ENCODE measurements at places on chromosomes 11 and 22.

DNA sequence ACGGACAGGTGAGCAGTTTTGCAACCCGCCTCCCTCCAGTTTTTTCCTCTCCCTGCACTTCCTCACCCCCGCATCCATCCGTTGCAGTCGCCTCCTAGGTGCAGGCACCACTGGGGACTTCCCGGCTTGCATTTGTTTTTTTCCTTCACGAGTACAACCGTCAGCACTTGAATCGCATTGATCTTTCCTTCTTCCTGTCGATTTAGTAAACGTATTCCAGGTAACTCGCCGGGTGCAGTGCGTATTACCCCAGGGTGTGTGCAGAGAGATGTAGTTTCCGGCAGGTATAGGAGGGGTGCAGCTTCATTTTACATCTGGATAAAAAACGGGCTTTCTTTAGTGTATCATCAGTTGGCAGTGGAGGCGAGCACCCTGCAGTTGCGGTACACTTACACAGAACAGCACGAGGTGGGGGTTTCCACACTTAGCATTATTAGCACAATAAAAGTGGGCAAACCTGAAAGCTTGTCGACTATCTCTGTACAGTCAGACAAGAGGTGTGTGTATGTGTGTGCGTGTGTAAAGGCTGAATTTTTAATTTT lies at the start of gene SORL1-AS1:
SORL1-AS1 (minus strand) TSS at position 359 of the 542 bp plus-strand sequence.
- DNase-seq, result no peak

GRCh38 chr22:50581950-50582492 lies 628 bp downstream of the CHKB start:
- no peak for DNase-seq

GRCh38 chr11:36092314-36093030 lies 148.6 kb downstream of the LDLRAD3 start:
- DNase-seq, result no peak

- no peak for DNase-seq
Observed at GRCh38 chr22:42077486-42078125, 1.9 kb upstream of the SMDT1 start.

- no peak for DNase-seq
Observed at GRCh38 chr11:35826949-35827348, 116.9 kb upstream of the LDLRAD3 start.

GRCh38 chr11:88318017-88318416 lies 19.5 kb downstream of the CTSC start:
- no peak for DNase-seq

DNA sequence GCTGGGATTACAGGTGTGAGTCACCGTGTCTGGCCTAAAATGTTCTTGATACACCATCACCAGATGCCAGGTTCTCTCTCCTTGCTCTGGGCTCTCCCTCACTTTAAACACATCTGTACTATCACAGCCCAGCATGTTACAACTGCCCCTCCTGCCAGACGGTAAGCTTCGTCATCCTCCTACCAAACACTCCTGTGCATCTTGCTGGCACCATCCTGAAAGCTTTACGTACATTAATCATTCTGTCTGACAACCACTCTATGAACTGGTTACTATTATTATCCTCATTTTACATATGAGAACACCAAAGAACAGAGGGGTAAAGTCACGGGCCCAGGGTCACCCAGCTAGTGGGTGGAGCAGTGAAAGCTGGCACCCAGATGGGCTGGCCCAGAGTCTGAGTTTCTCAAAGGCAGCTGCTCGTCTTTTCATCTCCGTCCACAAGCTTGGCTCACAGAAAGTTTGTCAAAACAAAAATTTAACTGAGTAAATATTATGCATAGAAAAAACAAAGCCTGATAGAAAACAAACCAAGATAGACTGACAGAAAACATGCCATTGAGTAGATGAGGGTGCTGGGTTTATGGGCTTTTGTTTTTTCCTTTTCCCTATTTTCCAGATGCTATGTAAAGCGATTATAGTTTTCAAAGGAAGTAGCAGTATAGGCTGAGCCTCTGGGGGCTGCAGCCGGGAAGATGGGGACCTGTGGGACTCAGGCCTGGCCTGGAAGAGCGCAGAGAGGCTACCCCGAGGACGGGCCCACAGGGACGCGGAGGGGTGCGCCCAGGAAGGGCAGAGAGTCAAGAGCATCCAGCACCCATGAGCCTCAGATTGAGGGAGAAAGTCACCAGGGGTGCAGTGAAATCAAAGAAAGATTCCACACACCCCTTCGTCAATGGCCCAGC lies 9.5 kb downstream of the PLA2G6 start:
- no peak for DNase-seq

DNA sequence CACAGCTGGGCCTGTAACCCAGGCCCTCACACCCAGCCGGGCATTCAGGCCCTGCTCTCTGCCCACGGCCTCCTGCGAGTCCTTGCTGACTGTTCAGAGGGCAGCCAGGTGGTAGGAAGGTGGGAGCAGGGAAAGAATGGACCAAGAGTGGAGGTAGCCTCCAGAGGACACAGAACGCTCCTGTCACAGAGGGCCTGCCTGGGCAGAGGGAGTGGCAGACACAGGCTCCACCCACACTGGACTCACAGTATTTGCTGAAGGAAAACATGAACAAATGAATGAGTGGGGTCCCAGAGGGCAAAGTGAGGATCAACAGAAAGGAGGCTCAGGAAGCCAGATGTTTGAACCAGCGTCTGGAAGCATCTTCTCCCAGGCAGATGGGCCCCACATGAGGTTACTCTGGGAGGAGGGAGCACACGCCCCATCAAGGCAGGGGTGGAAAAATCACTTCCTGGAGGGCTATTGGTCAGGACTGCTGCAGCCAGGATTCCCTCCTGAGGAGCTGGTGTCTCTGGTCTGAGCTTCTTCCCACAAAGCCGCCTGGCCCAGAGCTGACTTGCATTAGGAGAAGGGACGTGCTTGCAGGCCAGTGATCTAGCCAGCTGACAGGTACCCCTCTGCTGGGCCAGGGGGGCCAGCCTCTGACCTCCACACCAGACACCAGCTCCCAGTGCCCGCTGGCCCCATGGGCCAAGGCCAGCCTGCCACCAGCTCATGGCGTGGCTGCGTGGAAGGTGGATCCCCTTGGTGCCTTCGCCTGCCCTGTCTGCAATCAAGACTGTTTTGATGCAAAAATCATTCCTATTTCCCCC lies 84.0 kb downstream of the THAP12 start:
- no peak for DNase-seq

GRCh38 chr11:45772449-45772774 lies 32.5 kb upstream of the SLC35C1 start:
- DNase-seq, result no peak

GRCh38 chr11:133618544-133618943 lies 86.2 kb upstream of the OPCML start:
- no peak for DNase-seq

DNA sequence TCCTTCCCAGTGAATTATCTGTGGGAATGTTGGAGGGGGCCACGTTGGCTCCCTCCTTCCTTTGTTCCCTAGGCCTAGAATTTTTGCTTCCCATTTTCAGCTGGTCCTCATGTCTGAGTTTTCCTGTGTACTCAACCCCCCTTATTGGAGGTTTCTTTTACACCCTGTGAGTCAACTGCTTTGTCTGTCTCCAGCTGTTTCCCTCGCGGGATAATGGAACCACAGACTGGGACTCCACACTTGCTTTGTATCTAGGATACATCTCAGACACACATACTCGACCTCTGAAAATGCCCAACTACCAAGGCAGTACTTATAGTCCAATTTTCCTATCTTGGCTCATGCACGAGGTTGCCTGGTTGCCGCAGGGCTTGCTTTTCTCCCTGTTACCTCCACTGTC lies 352.7 kb upstream of the MPPED2 start:
- no peak for DNase-seq

- DNase-seq, result no peak
Observed at GRCh38 chr22:50563413-50564160, 868 bp upstream of the SYCE3 start.

DNA sequence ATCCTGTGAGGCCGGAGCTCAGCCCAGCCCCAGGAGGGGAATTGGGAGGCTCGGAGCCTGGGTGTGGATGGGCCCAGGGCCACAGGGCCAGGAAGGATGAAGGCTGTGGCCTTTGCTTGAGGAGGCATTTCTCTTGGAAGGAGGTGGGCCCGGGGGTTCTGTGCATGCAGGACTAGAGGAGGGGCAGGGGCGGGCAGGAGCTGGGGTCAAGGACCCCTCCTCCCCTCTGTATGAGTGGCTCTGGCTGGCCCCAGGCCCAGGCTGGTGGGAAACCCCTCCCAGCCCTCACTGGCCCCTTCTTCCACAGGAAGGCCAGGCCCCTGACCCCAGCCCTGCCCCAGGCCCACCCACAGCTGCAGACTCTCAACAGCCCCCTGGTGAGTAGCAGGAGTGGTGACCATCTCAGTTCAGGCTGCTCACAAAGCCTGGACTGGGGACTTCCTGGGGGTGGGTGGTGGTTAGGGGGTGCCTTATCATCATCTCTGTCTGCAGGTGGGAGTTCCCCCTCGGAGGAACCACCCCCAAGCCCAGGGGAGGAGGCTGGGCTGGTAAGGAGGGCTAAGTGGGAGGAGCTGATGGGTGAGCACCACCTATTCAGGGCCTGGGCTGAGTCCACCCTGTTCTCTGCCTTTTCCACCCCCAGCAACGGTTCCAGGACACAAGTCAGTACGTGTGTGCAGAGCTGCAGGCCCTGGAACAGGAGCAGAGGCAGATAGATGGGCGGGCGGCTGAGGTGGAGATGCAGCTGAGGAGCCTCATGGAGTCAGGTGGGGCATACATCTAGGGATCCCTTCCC lies 6.0 kb downstream of the KCNK7 start:
- DNase-seq, result no peak

GRCh38 chr22:37162221-37163095 lies 12.7 kb upstream of the IL2RB start:
- no peak for DNase-seq

- DNase-seq, result no peak
Observed at GRCh38 chr22:32951076-32951806, 106.9 kb downstream of the SYN3 start.

DNA sequence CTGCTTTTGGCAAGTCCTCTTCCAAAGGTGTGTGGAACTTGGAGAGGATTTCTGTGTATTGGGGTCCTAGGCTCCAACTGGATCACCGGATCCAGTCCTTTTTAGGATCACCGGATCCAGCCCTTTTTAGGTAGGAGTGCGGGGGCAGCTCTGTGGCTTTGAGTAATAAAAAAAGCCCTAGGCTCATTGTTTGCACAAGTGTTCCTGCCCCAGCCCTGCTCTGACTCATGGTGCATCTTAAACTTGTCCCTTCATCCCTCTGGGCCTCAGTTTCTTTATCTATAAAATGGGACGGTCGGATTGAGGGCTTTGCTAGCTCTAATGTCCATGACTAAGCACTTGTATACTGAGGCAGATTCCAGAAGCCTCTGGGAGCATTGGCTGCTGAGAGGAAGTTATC lies 22.7 kb upstream of the CD44 start:
- DNase-seq, result no peak

DNA sequence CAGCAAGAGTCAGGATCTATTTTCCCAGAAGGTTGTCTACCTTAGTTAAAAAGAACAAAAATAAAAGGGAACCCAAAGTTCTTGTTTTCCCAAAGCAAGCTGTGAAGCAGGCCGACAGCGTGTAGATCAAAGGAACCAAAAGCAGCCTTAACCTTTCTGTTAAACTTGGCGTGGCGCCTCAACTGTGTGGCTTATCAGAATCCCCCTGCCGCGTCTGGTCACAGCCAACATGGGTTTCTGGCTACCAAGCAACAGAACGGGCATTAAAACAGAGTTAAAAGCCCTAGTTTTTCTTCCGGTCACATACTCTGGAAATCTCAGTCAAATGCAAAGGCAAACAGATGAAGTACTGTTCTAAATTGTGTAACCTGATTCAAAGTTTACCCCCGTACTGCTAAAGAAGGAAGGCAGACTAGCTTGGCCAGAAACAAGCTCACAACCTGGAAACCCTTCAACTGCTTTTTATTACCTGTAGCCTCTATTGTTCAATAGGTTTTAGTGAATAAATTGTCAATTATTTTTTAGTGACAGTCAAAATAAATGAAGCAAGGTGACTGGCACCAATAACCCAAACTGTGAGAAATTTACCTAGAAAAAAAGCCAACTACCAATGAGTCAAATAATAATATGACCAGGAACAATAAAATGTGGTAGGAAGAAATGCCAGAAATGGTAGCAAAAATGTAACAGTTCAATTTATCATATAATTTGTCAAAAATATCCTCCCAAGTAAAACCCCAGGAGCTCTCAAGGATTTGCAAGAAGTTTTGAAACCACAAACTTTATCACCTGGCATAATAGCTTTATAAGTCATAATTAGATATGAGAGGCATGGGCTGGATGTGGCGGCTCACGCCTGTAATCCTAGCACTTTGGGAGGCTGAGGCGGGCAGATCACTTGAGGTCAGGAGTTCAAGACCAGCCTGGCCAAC lies 21.4 kb downstream of the CHKA start:
- no peak for DNase-seq

Data from fibroblast of the conjunctiva (primary cell).